ENCODE measurements at places on chromosomes 16 and 17.

- no peak for DNase-seq
These were observed 8.9 kb downstream of the GNGT2 start for GRCh38 chr17:49201481-49201927.

DNA sequence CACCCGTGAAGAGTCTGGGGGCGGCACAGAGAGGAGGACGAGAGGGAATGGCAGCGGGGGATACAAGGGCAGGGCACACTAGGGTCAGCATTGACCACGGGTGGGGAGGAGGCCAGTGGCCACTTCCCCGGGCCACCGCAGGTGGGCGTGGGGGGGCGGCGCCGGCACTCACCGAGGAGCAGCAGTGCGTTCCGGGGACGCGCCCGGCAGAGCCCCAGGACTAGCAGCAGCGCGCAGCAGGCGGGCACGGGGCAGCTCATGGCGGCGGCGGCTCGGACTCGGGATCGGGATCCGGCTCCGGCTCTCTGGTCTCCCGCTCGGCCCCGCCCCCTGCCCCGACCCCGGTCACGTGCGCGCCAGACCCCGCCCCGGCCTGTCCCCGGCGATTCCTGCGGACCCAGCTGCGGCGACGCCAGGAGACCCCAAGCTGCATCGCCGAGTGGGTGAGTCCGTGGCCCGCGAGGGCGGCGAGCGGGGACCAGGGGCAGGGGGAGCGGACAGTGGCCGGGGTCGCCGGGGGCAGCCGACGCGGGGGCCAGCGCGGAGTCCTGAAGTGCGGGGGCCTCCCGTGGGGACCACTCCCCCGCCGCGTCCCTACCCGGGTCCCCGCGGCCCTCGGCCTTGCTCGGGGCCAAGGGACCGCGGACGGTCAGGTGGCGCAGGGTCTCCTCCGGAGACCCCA, at the start of the genes SGSH and SLC26A11:
TSS of gene SGSH (minus strand) at position 280 of the 682 bp plus-strand sequence. CDS start at position 260, 20 bp downstream.
TSS of gene SLC26A11 (plus strand) at position 374 of the 682 bp plus-strand sequence. CDS start 1,134 bp downstream, outside the sequence.
- peak; percentile 78 for DNase-seq

DNA sequence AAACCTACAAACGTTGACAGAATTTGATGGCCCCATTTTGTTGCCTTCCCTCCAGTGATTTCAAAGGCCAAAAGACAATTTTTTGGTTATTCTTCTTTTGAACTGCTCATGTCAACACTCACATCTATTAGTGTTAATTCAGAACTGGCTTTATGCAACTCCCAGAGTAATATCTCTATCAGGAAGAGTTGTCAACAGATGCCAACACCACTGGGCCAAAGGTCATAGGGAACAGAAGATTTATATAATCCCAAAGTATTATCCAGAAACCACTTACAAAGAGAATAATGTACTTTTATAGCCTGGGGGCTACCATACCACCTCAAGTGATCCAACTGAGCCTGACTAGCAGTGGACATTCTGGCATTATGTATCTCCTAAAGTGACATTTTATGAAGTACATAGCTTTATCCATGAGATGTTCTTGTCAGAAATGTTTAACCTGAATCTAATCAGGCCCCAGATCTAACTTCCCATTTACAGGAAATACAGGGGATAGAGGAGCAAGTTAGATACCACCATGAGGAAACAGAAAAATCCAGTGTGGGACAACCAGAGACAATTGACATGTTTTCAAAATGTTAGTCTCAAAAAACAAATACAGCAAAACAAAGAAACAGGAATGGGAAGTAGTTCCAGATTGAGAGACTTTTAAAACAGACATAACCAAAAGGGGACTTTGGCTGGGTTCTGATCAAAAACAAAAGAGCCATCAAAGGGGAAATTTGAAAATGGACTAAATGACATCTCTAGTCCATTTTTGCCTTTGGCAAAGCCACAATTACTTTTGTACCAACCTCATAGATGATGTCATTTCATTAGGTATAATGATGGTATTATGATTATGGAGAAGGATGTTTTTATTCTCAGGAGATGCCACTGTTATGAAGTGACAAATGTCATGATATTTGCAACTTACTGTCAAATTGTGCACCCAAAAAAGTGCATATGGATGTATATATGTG, 18.5 kb downstream of the FAM117A start:
- no peak for DNase-seq

DNA sequence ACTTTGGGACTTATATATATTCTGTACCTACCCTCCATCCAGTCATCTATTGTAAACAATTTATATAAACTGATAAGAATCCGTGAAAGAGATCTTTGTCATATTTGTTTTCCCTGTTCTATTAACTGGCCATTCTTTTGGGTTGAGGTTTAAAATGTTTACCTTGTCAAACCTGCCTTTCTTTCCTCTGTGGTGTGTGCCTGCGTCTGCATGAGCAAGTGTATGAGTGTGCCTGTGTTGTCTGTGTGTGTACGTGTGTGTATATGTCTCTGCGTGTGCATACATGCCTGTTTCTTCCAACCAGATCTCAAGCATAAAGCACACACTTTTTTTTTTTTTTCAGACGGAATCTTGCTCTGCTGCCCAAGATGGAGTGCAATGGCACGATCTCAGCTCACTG, 201.5 kb downstream of the C16orf95 start:
- no peak for DNase-seq

DNA sequence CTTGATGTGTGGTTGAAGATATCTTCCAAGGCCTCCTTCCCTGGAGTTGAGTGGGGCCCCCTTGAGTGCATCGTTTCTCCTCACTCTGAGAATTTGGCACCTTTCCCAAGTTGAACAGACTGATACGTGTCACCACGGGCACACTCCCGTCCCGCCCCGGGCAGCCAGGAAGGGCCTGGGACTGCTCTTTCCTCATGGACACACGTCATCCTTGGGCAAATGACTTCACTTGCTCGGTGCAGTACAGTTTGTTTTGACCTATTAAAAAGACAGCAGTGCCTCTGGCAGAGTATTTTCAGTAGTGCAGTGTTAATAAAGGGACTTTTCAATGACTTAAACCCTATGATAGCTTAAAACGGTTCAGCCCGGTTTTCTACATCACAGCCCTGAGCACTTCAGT, 59.9 kb downstream of the SEC14L1 start:
- no peak for DNase-seq

- DNase-seq = no peak
These were observed 202.4 kb downstream of the SEC14L1 start for GRCh38 chr17:77343031-77343800.

DNA sequence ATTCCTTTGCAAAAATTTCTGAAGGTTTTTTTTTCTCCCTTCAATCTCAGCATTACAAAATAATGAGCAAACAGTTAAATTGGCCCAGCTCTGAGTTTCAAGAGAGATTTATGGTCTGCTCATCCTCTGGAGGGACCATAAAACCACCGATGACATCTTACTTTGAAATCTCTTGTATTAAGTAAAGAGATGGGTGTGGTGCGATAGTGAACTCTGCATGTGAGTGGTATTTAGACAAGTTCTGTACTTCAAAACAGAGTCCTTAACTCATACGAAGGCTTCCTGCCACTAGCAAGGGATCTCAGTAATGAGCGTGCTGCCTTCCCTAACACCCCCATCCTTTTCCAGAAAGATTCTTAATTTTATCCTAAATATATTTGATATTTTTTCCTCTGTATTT, 2.1 kb downstream of the FAM20A start:
- peak; percentile 7 for DNase-seq

- DNase-seq = no peak
These were observed 57.2 kb downstream of the SDK2 start for GRCh38 chr17:73586921-73587602.

DNA sequence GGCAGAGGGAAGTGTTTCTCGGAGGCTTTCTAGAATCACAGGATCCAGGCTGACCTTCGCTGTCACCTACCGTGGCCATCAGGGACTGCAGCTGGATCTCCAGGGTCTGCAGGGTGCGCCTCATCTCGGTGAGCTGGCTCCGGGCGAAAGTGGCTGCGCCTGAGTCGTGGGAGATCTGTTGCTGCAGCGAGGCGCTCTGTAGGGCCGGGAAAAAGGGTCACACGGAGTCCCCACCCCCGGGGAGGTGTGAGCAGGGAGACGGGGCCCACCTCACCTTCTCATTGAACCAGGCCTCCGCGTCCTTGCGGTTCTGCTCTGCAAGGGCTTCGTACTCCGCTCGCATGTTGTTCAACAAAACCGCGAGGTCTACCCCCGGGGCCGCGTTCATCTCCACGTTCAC, 2.9 kb downstream of the KRT28 start:
- no peak for DNase-seq

- no peak for DNase-seq
These were observed 20.9 kb downstream of the SPG7 start for GRCh38 chr16:89529097-89529496.

DNA sequence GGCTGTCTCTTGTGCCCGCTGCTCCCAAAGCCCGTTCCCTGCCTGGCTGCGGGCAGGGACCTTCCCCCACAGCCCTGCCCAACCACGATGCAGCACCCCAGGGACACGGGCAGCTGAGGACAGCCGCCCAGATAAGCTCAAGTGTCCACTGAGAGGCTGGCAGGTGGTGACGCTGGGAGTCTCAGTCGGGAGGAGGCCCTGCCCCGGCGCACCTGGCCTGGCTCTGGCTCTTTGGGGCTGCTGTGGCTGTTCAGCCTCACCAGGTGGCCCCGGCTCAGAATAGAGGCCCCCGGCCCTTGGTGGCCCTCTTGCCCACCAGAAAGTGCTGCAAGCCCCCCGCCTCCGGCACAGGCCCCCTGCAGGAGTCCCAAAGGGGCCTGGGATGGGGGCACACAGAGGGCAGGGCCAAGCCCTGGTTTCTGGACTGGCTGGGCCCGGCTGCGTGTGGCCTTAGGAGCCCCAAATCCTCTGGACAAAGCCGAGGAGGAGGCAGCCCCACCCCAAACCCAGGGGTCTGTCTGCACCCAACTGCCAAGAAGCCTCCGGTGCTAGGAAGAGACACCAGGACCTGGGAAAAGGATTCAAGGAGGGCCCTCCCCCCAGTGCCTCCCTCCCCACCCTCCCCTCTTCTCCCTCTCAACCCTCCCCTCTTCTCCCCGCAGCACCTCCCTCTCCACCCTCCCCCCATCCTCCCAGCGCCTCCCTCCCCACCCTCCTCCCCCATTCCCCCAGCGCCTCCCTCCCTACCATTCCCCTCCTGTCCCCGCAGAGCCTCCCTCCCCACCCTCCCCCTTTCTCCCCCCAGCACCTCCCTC, 5.3 kb downstream of the NTHL1 start:
- peak; percentile 97 for DNase-seq

DNA sequence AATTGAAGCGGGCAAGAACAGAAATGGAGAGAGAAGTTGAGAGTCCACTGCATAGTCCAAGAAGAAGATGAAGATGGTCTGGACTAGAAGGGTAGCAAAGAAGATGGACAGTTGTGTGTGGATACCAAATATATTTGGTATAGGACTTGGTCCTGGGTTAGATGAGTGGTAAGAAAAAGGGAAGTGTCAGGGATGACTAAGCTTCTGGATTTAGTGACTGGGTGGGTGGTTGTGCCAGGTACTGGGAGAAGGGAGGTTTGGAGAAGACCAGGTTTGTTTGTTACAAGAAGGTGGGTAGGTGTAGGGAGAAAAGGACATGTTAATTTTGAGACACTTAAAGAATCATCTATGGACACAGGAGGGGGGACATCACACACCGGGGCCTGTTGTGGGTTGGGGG, 5.4 kb downstream of the VMP1 start:
- DNase-seq = no peak

- DNase-seq = peak; percentile 73
These were observed at the start of gene MXRA7 for GRCh38 chr17:76710863-76711611. Gene MXRA7 (minus strand): TSS chr17:76710965. CDS start chr17:76710946, 19 bp downstream.

GRCh38 chr16:81846105-81846504, 67.0 kb downstream of the PLCG2 start:
- DNase-seq = no peak

DNA sequence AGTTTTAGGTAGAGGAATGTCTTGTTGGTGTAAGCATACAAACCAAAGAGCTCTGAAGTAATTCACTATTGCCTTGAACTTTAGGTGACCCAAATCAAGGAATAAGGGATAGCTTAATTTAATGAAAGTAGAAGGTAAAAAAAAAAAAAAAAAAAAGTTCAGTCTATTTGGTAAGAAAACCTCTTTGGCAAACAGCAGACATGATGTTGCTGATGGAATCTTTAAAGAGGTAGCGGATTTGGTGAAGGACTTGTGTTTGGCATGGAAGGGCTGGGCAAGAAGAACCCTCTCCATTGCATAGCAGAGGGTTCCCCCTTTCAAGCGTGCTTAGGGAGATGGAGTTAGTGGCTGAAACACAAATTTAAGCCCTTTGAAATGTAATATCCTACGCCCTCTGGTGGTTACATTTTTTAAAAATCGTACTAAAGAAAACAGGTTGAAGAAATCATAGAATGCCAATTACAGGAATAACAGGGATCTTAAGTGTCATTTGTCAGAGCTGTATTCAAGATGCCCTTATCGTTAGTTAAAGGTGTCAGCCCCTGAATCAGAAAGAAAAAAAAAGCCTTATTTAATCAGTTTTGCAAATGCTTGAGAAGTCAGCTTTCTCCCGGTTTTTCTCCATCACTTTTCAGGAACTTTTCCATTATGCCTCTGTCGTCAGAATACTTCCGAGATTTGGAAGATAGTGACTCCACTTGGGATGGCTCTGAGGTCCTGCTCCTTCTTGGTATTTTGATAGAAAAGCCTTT, 383.1 kb downstream of the KCNJ2 start:
- peak; percentile 69 for DNase-seq

GRCh38 chr17:69088643-69089200, 28.0 kb upstream of the ABCA9 start:
- no peak for DNase-seq

DNA sequence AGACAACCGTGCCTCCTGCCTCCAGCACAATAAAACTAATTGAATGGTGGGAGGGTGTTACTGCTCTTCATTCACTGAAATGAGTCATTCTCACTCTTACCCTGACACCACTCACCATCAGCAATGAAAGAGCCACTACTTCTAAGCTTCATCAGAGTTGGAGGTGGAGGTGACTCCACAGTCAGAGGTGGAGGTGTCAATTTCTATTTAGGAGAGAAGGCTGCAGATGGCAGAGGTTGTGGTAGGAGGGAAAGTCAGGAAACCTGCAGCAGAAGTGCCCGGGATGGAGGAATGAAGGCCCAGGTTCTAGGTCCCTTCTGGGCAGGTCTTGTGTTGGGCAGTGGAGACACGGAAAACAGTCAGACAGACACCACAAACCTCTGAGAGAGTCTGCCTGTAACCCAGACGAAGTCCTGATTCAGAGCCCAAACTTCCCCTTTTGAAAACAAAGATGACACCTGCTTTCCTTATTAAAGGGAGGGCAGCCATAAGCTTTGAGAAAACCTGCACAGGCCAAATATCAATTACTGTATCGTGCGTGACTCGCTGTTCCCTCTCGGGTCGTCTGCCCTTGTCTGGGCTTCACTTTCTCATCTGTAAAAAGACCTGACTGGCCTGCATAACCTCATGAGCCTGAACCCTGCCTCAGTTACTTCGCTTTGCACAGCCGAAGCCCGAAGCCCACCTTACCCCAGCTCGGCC, 668 bp downstream of the ATPAF2 start:
- DNase-seq = no peak

- no peak for DNase-seq
These were observed 217.4 kb upstream of the TNRC6C start for GRCh38 chr17:77741109-77741508.

- no peak for DNase-seq
These were observed 2.7 kb downstream of the NXPH3 start for GRCh38 chr17:49578414-49578813.

- DNase-seq = peak; percentile 35
These were observed 34.4 kb downstream of the WWP2 start for GRCh38 chr16:69796285-69797118.
